ENCODE measurements at places on chromosomes 3 and 15.

DNA sequence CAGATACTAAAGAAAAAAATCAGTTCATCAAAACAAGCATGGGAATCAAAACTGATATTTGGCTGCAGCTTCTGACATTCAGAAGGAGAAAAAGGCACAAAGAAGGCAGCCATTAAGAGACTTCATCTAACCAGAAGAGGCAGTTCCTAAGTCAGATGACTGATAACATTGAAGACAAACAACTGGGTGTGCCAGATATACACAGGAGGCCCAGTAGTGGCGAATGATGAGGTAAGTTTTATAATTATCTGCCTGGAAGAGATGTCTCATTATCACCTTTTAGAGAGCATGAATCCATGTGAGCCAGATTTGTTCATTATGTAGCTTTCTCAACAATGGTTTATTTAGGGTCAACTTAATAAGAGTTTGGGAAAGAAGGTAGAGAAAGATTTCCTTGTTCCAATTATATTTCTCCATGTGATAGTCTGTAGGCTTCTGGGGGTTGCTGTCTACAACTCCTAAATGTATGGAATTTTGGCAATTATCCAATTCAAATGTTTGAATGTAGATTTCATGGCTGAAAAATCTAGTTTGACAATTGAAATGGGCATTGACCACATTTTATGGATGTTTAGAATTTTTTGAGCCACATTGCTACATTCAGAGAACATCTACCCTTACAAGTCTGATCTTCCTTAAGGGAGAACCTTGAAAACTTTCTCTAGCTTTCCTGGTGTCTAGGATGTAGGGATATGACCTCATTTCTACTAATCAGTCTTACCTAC lies 50.4 kb upstream of the RASGRF1 start:
- DNase-seq = no peak

GRCh38 chr3:127289706-127290575 lies 2.1 kb upstream of the PRR20G start:
- no peak for DNase-seq

DNA sequence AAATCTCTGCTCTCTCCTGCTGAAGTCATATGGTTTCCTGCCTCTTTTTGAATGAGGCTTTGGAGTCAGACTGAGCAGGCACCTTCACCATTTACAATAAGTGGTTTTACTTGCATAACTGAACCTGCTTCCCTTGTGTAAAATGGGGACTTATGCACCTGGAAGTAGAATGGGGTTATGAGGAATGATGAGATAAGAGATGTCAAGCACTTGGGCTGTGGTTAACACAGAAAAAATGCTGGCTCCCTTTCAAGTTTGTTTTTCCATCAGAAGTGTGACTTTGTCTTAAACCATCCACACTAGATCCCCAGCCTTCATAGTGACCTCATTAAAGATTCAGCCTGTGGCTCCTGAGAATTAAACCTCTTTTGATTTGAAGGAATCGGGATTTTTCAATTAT lies 5.2 kb downstream of the EXOSC7 start:
- no peak for DNase-seq

DNA sequence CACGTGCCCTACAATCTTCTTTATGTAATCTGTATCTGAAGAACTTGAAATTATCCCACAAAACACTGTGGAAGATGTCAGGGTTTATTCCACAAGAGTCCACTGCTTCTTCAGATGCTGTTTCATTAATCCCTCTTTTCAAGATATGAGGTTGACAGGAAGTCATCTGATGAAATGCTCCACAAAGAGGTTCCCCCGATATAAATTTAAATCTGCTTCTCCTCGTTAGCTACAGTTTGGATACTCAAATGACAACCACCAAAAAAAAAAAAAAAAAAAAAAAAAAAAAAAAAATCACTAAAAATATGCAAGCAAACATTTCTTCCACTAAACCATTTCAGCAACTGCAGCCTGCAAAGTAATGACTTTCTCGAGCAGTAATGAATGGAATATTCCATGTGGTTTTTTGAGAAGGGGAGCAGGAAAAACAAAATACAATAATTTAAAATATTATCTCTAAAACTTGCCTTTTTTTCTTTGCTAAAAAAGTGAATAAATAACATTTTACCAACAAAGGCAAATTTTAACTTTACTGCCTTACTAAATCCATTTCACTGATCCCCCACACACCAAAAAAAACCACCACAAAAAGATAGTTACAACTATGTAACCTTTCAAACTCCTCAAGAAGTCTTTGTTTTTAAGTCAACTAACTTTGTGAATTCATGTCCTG lies 37.8 kb downstream of the DLG1 start:
- no peak for DNase-seq

DNA sequence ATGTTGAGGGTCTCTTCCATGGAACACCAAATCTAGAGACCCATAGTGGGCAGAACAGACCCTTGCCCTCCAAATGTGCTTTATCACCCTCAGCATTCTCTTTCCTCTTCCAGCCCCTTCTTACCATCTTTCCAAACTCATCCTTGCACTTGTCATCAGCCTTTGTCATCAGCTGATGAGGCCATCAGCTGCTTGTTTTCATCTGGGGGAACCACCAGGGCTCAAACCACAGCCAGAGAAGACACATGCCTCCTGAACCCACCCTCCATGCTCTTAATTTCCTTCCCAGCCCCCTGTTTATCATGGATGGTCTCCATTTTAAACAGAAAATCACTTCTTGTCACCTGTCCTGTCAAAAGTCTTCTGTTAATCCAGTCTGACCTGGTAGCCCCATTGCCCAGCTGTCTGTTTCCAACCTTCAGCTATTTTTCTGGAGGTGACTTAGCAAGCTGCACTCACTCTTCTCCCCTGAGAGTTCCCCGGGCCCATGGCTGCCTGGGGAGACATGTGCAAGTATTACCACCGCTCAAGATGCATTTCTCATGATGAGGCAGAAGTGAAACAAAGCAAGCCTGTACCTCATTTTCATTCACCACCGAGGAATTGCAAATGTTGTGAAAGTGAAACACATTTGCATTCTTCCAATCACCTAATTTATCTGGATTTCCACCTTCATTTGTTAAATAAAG lies 14.7 kb upstream of the SYNM start:
- no peak for DNase-seq

DNA sequence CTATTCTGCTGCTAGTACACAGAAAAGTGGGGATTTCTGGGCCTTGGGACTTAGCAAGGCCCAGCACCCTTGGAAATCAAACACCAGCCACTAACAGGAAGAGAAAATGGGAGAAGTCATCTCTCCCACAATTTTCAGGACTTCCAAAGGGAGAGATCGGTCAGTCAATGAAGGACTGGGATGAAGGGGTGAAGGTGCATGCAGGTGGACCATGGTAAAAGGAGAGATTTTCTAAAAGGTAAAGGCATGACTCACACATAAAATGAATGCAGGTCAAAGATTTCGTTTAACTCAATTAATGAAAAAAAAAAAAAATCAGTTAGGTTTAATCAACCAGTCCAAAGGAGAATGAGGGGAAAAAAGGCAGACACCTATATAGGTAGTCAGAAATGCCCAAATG lies 176.4 kb upstream of the PROK2 start:
- no peak for DNase-seq

- DNase-seq = no peak
These were observed 16.0 kb downstream of the STARD9 start for GRCh38 chr15:42591238-42591934.

DNA sequence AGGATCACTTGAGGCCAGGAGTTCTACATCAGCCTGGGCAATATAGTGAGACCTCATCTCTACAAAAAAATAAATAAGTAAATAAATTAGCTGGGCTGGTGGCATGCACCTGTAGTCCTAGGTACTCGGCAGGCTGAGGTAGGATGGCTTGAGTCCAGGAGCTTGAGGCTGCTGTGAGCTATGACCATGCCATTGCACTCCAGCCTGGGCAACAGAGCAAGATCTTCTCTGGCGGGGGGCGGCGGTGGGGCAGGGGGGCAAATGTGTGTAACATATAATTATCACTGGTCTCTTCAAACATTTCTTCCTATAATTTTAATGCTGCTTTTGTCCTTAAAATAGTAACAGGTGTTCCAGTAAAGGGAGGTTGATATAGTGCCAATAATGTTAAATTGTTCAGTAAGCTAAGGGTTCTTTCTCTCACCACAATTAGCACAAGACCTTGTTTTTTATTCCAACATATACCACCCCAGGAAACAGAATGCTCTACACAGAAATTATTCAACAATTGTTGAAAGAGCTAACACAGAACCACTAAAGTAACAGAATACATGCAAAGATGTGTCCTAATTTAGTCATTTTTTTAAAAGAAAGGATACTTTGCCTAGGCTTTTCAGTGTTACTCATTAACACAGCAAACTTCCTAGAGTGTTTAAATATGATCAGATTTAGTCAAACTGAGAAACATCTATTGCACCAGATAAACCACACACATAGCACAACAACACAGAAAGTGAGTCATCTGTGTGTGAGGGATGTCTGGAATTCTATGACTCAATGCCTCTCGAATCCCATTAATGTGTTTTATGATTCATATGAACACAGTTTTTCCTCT lies 29.1 kb downstream of the ANKRD28 start:
- no peak for DNase-seq

DNA sequence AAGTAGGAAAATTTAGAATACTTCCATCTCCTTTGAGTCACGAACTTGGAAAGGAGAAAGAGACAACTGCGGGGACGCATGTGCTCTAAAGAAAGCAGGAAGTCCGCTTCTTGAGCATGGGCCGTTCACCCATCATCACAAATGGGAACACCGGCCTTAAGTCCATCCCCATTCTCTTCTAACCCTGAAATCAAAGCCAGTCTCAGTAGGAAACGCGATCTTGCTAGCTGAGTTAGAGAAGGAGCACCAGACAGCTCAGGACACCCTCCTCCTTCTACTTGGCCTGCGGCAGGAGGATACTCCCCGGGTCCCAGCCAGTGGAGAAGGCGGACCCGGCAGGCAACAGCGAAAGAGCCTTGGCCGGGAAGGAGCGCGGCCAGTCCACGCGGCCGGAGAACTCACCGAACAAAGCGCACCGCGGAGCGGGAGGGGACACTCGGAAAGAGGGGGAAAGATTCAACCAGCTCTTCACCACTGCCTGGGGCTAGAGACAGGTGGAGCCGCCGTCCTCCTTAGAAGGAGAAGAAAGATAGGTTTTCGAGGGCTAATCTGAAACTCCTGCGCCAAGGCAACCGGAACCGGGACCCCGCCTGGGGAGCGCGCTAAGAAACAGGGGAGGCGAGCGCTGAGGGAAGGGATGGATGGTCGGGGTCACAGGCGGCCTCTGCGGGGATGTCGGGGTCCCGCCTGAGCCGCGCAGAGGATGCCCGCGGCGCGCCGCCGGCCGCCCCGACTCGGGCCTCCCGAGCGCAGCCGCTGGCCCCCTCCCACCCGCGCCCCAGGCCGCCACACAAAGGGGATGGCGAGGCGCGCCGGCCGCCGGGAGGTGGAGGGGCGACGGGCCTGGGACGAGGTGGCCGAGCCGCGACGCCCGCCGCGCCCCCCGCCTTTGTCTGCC lies 818 bp downstream of the SLC4A7 start:
- peak; percentile 59 for DNase-seq

GRCh38 chr3:43542328-43543043 lies 79.3 kb downstream of the ANO10 start:
- DNase-seq = no peak

DNA sequence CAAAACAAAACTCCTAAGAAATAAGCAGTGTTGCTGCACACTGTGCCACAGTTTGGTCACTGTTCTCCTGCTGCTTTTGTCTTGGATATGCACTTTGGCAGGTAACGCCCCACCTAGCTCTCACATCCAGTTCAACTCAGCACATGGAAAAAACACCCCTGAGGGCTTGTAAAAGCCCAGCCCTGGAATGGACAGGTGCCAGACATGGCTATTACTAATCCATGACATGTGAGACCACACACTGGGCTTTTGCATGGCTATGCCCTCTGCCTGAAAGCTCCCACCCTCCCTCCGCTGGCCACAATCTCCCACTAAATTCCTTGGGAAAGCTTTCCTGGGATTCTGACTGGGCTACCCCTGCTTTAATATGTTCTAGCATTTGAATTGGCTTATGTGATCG lies 24.7 kb upstream of the ZBED2 start:
- DNase-seq = no peak

DNA sequence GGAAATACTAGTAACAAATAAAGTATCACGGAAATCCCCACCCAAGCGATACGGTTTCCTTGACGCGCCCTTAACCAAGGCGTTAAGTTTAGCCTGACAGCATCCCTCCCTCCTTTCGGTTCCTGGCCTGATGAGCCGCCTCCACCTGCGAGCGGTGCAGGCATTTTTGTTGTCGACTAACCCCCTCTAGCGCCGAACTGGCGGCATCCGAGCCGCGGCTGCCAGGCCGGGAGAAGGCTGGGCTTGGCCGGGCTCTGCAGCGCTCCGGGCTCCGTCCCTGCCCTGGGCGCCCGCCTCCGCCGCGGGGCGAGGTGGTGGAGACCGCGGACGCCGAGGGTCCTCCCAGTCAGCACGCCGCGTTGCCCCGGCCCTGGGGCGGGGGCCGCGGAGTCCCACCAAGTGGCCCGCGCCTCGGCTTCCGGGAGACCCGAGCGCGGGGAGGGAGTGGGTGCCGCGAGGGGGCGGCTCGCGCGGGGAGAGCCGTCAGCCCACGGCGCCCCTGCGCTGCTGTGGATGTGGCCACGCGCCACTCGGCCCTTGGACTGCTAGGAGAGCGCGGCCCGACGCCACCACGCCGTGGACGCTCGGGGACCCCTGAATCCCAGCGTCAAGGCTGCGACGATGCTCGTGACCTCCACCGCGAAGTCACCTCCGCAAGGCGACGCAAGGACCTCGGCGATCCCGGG lies 1.1 kb upstream of the EPHA6 start:
- peak; percentile 79 for DNase-seq

DNA sequence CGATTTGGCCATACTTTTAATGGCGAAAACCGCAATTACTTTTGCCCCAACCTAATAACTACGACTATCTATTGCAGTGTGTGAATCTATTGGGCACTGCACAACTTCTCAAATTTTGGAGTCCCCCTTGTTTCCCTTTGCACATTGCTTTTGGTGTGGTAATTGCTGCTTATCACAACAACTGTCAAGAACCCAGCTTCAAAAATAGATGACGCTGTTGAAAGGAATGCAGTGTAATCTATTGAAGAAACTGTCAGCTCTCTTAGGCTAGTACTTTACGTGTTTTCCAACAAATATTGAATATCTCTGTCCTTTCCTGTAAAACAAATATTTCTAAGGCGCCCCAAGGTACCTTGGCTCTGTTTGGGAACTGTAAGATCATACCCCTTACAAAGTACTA lies 222.8 kb upstream of the UBE2E2 start:
- DNase-seq = no peak

- DNase-seq = no peak
These were observed 20.9 kb downstream of the KBTBD8 start for GRCh38 chr3:67018789-67019526.

- no peak for DNase-seq
These were observed 847.7 kb downstream of the EPHA3 start for GRCh38 chr3:89955156-89955555.

- no peak for DNase-seq
These were observed 252.2 kb upstream of the TBL1XR1 start for GRCh38 chr3:177449360-177450006.

GRCh38 chr3:67529915-67530314 lies 124.5 kb downstream of the SUCLG2 start:
- DNase-seq = no peak

GRCh38 chr15:65318870-65319356 lies 14.4 kb downstream of the RNU5B-1 start:
- peak; percentile 53 for DNase-seq

All from NCI-H1092 treated with DMSO at 0.1 percent for 48 hours (cell line).